ENCODE measurements at places on chromosomes 16 and 17. TPM values are rescaled to one million over a fixed set of nuclear protein-coding genes. Genes with fewer than 3 reads are reported as not detected.
A peak's percentile ranks its signal among the peaks of the same experiment; 100 is the strongest.

DNA sequence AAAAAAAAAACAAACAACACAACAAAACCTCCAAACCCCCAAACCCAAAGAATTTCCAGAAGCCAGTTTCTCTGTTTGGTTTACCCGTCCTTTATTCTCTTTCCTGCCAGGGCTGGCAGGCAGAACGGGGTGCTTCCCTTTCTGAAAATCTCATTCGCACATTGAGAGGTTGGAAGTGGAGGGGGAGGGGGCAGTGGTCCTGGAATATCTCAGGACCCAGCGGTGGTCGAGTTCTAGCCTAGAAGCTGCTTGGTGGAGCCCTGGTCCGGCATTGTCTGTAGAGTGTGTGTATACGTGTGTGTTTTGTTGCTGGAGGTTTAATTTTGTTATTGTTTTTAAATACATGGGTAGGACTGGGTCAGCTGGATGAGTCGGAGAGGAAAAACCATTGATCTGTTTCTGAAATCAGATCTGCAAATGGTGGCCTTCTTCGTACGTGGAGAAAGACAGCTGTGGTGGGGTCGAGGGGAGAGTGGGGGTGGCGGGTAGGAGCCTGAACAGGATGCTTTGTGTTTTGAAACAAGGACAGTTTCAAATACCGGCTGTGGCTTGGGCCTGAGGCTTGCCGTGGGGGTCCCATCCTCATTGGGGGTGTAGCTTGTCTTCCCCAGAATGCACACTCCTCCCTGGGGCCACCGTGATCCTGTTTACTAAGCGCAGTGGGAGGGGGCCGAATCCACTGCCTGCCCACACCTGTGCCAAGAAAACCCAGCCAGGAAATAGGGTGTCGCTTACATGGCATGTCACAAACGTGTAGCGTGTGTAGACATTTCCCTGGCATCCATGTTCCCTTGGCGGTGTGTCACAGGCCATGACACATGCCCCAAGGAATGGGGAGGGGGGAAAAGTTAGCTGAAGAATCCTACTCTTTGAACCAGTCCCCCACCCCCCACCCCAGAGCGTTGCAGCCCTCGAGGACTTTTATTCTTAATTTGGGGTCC is 1.6 kb downstream of the CMIP start:
- no peak for ATAC-seq

DNA sequence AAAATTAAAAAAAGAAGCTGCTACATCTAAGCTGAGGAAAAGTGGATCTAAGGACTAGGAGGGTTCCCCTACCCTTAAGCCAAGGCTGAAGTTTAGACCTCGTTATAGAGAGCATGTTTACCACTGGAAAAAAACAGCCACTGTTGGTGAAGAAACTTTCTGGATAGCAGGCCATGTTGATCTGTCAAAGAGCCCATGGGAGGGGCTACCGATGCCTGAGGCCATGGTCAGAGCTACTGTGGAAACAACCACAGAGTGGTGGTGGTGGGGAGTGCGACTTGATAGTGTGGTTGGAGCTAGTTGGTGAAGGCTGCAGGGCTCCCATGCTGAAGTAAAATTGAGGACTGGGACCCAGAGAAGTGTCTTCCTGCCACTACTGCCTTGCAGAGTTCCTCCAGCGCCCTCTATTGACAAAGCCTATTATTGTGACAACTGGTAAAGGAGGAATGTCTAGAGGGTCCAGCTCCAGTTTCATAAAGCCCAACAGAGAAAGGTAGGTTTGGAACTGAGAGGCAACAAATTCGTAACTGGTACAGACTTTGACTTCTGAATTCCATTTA is 12.7 kb upstream of the FAM20A start:
- ATAC-seq: peak; percentile 56

- no peak for ATAC-seq
Observed at GRCh38 chr16:77435272-77435820, 512 bp upstream of the ADAMTS18 start.

The CCL8 gene
- not detected for total RNA-seq

DNA sequence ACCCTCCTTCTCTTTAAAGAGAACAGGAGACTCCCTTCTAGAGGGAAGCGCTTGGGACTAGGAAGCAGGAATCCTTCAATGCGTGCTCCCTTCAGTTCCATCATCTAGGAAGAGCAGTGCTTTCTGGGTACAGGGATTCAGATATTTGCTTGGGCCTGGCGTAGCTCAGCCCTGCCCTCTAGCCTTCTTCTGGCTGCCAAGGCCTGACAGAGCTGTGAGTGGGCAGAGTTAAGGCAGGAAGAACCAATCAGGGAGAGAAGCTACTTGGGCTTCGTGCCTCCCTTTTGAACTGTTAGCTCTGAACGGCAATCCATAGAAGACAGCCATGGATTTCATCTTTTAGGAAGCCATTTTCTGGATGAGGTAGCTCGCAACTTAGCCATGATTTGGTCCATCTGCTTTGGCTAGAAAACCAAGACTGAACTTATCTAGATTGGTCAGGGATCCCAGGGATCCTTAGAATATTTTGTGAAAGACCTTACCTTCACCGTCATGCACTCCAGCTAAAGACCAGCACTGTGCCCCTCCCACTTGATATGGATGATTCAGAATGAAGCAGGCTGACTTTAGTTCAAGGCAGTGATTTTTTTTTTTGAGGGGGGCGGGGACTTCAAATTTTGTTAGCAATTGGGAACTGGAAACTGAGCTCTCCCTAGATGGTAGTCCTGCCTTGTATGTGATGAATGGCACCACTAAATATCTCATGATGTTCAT is 2.5 kb upstream of the CORO6 start:
- ATAC-seq: no peak

The NPIPA3 gene
- 0.61 TPM for total RNA-seq

DNA sequence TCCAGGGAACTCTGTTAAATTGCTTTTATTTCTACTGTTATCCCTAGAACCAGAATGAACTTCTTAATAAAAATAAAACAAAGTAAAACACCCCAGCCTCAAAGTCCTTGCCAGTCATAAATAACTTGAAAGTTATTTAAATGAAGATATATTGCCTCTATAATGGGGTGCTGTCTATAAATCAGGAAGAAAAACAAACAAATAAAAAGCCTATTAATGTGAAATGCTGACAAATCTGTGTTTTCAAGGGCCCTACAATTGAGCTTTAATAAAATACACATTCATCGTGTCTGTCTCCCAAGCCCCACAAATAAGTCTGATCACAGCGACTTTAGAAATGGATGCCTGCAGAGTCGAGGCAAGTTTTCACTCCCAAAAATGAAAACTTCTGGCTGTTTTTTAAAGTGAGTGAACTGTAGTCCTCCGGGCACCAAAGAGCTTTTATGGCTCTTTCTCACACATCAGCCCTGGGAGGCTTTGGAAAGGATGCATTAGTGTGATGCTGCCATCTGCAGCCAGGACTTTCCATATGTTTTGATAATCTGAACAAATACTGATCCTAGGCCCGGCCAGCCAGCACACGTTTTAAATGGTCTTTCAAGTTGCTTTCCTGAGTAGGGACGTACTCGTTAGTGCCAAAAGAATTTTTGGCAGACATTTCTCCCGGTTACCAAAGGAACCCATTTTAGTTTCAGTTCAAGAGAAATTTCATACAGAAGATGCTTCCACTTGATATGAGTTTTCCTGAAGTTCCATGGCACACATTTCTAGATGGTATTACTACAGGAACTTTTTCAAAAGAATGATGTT is 16.3 kb downstream of the NACA2 start:
- ATAC-seq: no peak

DNA sequence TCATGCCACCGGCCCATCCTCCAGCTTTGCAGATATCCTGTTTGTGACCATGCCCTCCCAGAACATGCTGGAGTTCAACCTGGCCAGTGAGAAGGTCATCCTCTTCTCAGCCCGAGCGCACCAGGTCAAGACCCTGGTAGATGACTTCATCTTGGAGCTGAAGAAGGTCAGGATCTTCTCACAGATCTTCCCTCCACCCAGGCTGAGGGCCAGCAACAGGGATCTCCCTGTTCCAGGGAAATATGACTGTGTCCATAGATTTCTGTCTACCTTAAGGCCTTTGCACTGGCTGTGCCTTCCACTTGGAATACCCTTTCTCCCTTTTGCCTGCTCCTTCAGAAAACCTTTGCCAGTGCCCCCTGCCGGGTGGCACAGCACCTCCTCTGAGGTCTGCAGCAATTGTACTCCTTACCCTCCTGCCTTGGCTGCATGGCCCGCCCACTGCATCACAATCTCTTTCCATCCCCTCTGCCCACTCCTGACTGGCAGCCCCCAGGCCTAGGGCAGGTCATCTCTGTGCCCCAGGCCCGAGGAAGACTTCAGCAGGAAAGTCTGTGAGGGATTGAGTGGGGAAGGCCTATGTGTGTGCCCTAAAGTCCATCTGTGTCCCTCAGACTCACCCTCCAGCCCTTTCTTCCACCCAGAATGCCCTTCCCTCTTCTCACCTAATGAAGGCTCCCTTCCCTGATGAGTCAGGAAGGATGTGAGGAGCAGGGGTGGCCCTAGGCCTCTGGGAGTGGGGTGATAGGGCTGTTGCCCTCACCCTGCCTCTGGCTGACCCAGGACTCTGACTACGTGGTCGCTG is 27.3 kb upstream of the ALKBH5 start:
- no peak for ATAC-seq

- peak; percentile 10 for ATAC-seq
Observed at GRCh38 chr16:85612191-85612800, 826 bp upstream of the GSE1 start.

- no peak for ATAC-seq
Observed at GRCh38 chr17:57667461-57667923, 77.6 kb downstream of the CCDC182 start.

GRCh38 chr17:66920950-66921349 is 43.6 kb upstream of the CACNG4 start:
- ATAC-seq: no peak

DNA sequence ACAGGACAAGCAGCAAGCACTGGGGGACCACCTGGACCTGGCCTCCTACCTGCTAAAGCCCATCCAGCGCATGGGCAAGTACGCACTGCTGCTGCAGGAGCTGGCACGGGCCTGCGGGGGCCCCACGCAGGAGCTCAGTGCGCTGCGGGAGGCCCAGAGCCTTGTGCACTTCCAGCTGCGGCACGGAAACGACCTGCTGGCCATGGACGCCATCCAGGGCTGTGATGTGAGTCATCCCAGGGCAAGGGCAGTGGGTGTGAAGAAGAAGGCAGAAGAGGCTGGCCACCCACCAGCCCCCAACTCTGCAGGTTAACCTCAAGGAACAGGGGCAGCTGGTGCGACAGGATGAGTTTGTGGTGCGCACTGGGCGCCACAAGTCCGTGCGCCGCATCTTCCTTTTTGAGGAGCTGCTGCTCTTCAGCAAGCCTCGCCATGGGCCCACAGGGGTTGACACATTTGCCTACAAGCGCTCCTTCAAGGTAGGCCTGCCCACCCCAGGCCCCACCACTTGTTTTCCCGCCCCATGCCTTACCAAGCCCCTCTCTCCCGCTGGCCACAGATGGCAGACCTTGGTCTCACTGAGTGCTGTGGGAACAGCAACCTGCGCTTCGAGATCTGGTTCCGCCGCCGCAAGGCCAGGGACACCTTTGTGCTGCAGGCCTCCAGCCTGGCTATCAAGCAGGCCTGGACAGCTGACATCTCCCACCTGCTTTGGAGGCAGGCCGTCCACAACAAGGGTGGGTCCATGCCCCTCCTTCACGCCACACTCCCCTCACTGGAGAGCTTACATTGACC is 7.3 kb downstream of the PLEKHG4 start:
- no peak for ATAC-seq

- ATAC-seq: no peak
Observed at GRCh38 chr17:81328489-81328888, 33.4 kb upstream of the SLC38A10 start.

- ATAC-seq: no peak
Observed at GRCh38 chr16:4322121-4323052, 6.5 kb downstream of the GLIS2 start.

- ATAC-seq: no peak
Observed at GRCh38 chr16:77514500-77515220, 79.8 kb upstream of the ADAMTS18 start.

- no peak for ATAC-seq
Observed at GRCh38 chr16:66324815-66325515, 41.5 kb upstream of the CDH5 start.

DNA sequence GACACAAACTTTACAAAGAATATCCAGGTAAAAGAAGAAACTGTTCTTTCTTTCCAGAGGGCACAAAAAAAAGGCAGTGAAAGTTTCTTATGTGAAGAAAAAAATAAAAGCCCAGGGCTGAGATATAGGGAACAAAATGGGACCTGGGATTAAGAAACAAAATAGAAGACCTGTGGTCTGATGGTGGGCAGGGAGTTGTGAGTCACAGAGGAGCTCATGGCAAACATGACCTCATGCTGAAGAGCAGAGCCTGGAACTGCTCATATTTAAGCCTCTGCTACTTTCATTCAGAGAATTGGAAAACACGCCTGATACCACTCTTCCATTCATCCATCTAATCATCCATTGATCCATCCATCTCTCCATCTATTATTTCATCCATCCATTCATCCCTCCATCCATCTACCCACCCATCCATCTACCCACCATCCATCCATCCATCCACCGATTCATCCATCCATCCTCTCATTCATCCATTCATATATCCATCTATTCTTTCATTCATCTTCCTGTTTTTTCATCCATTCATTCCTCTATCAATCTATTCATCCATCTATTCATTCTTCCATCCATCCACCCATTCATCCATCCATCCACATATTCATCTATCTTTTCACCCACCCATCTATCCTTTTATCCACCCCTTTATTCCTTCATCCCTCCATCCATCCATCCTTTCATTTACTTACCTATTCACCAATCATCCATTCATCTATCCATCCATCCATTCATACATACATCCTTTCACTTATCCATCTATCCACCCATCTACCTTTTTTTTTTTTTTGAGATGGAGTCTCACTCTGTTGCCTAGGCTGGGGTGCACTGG is 30.0 kb downstream of the WFDC1 start:
- peak; percentile 64 for ATAC-seq

- ATAC-seq: no peak
Observed at GRCh38 chr17:12627781-12628451, 37.8 kb upstream of the MYOCD start.

The EME1 gene
- total RNA-seq: 20.8 TPM

The HNF1B gene
- total RNA-seq: 0.50 TPM

DNA sequence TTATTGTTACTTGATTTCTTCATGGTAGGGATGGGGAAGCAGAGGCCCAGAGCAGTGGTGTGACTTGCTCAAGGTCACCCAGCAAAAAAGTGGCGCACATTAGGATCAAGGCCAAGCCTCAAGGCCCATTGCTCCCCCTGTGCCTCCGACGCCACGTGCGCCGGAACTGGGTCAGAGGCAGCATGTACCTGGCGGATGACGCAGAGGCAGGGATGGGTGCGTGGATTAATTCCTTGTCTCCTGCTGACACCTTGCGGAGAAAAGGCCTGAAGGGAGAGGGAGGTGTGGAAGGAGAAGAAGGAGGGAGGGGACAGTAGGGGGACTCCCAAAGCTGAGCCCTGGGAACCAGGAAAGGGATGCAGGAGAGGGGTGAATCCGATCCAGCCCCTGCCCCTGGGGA is 18.5 kb downstream of the SBK1 start:
- ATAC-seq: no peak

The FGF11 gene
- total RNA-seq: 4.4 TPM

The TOM1L2 gene
- total RNA-seq: 24.8 TPM

DNA sequence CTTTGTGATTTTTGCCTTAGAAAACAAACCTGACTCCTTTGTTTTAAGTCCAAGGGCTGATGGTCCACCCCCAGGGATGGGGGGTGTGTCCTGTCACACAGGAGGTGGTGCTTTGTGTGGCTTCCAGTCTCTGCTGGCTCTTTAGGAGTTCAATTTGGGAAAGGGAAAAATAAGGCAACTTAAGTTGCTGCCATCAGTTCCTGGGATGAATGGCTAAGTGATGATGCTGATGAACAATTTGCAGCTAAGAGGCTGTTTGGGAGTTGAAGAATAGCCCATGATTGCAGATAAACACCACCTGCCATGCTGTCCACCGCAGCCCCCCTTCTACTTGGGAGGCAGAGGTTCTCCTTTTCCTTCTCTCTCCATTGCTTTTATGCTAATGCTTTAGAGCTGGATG is 40.2 kb downstream of the ARL4D start:
- ATAC-seq: no peak

The UBB gene
- total RNA-seq: 1,413 TPM
